Activated CD4-positive, alpha-beta T cell treated with anti-CD3 and anti-CD28 coated beads, Interleukin-2, amount 50 U/mL, for 16 hours (primary cell): ENCODE measurements at places on chromosomes 2 and 18.

- no peak for DNase-seq
Observed at GRCh38 chr2:2571301-2572150, 240.5 kb upstream of the MYT1L start.

- DNase-seq = no peak
Observed at GRCh38 chr2:236295481-236295880, 31.3 kb upstream of the ASB18 start.

DNA sequence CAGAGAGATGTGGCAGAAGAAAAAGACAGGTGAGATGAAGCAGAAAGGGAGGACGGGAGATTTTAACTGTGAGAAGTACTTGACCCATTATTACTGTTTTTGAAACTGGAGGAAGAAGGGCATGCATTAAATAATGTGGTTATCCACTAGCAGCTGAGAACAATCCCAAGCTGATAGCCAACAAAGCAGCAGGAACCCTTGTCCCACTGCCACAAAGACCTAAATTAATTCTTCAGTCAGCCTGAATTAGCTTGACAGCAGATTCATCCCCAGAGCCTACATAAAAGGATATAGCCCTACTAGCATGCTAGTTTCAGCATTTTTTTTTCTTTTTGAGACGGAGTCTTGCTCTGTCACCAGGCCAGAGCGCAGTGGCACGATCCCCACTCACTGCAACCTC is 19.5 kb upstream of the REG3A start:
- no peak for DNase-seq

DNA sequence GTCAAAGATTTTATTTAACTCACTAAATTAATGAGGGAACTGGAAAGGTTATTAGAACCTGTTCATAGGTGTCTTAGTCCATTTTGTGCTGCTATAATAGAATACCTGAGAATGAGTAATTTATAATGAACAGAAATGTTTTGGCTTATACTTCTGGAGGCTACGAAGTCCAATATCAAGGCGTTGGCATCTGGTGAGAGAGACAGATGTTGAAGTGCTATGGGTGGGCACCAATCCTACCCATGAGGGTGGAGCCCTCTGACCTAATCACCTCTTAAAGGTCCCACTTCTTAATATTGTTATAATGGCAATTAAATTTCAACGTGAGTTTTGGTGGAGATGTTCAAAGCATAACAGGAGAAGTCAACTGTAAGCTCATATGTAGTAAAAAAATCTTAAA is 5.1 kb downstream of the RPIA start:
- DNase-seq = no peak

DNA sequence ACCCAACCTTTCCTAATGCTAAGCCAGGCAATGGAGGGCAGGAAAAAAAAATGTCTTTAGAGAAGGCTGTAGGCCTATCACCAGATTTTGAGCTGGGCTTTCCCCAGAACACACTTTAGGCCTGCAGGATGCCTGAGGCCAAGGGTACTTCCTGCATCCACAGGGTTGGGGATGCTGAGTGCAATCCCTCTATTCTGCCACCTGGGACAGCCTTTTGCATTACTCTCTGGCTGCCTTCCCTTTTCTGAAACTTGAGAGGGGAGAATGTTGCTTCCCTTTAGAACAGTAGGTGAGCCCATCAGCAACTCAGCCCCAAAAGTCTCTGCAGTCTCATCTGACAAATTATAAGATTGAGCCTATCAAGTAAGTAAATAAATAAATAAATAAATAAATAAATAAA is 195.2 kb downstream of the SLC8A1 start:
- no peak for DNase-seq

- no peak for DNase-seq
Observed at GRCh38 chr2:48250474-48250844, 279.5 kb upstream of the STON1 start.

DNA sequence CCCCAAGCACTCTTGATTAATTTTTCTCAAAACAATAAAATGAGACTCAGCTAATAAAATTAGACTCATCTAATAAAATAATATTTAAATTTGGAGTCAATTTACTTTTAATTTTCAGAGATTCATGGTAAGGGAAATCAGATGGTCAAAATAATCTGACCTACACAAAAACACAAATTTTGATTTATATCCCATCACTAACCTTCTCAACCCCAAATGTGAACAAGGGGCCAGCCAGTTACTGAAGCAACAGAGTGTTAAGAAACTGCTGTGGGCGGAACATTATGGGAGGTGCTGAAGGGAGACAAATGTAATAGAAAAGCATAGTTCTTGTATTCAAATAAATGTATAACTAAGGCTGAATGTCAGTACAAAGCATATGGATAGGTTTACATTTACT is 28.5 kb upstream of the PPP3R1 start:
- DNase-seq = no peak

DNA sequence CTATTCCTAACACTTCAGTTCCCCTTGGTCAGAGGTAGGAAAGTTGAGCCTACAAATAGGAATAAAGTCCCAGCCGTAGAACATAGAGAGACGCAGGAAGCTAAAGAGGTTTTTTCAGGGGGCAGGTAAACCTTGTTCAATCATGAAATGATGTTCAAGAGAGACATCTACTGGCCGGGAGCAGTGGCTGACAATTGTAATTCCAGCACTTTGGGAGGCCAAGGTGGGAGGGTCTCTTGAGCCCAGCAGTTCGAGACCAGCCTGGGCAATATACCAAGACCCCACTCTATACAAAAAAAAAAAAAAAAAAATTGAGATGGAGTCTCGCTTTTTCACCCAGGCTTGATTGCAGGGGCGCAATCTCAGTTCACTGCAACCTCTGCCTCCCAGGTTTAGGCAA is 66.7 kb upstream of the DNAJC10 start:
- DNase-seq = no peak

GRCh38 chr2:11748018-11748860 is 1.8 kb downstream of the LPIN1 start:
- DNase-seq = peak; percentile 33

GRCh38 chr2:26088038-26088643 is 54.3 kb downstream of the RAB10 start:
- DNase-seq = peak; percentile 46

DNA sequence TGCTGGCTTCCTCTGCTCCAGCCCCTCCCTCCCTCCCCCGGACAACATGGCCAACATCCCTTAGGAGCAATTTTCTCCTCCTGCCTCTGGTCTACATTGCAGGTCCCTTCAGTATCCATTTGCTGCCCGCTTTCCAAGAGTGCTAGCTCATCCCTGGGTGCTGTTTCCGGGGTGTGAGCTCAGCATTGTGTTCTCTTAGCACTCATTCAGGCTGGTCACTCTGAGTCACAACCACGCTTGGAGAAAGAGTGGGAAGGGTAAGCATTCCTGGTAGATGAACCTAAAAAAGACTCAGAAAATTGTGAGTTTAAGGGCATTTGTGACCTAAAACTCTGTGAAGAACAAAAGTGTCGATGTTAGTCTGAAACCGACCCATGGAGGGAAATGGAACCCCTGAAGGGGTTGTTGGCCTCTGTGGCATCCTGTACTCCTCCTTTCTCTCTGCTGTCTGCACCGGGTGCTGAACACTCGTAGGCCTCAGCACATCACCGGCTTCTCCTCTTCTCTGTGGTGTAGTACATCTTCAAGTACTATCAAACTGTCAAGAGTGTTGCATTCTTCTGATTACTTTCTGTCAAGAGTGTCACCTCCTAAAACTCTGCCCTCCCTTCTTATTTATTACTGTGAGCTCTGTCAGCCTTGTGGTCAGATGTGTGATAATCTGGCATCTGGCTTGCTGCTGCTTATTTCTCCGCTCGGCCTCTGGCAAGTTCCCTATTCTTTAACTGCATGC is 73.0 kb downstream of the CTNNA2 start:
- no peak for DNase-seq

GRCh38 chr2:62933398-62933917 is 117.2 kb upstream of the OTX1 start:
- no peak for DNase-seq

DNA sequence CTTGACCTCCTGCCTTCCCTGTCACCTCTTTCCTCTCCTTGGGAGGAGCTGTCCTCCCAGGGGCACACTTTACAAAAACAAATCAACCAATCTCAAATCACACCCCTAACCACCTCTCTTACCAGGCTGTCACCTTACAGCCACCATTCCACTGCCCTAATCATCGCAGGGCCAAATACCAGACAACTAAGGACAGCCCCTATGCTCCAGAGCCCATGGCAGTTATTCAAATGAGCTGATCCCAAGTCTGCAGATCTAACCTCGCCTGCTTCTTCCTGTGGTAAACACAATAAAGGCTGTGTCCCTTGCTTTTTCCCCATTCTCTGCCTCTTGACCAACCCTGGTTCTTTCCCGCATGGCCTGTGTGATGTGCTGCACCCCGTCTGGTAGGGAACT is 154.2 kb upstream of the CNTNAP5 start:
- no peak for DNase-seq

- peak; percentile 36 for DNase-seq
Observed at GRCh38 chr2:32553829-32554432, 73.9 kb upstream of the TTC27 start.

GRCh38 chr2:7191932-7192331 is 274.7 kb downstream of the RNF144A start:
- no peak for DNase-seq

DNA sequence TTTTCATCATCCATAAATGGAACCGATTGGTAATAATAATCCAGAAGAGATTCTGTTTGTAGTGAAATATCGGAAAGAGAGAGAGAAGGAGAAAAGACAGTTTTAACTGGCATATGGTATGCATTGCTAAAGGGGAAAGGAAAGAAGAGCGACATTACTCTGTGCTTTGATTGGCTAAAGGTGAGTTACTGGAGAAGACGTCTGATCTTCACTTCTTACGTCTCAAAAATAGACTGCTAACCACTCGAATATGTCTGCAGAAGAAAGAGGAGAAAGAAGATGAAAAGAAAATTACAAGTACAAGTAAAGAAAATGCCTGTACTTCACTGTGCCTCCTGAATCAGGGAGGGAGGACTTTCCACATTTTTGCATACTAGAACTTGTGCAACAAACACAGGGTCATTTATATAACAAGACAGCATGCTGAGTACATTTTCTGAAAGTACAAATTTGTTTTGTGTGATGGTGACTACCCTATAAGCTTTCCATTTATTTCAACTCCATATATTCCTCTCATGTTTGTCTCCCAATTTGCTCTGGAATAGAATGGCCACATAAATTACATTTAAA is 787.2 kb downstream of the RNF144A start:
- no peak for DNase-seq

DNA sequence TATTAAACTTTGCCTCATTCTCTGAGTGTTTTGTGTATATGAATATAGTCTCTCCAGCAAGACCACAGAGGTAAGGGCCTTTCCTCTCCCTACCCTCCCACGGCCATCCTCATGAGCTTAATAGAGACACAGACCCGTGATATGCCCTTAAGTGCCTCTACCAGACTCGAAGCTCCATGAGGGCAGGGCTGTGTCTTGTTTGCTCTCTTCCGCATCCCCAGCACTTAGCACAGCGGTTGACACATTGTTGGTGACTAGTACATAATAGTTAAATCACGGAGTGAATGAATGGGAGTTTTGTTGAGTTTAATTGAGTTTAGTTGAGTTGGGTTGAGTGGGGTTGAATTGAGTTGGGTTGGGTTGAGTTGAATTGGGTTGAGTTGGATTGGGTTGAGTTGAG is 122.3 kb downstream of the ZFP36L2 start:
- no peak for DNase-seq

DNA sequence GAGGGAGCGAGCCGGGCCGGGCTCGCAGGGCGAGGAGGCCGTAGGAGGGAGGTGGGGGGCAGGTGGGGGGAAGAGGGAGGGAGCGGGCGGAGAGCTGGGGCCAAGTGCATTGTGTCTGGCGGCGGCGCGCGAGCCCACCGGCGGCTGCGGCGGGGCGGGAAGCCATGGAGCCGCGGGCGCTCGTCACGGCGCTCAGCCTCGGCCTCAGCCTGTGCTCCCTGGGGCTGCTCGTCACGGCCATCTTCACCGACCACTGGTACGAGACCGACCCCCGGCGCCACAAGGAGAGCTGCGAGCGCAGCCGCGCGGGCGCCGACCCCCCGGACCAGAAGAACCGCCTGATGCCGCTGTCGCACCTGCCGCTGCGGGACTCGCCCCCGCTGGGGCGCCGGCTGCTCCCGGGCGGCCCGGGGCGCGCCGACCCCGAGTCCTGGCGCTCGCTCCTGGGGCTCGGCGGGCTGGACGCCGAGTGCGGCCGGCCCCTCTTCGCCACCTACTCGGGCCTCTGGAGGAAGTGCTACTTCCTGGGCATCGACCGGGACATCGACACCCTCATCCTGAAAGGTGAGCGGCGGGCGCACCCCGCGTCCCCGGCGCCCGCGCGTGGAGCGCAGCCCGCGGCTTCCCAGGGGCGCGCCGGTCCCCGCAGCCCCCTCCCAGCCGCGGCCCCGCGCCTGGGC is at the start of gene TMEM178A:
TMEM178A (plus strand) TSS at position 107 of the 680 bp plus-strand sequence; CDS start at position 165, 58 bp downstream.
- no peak for DNase-seq

DNA sequence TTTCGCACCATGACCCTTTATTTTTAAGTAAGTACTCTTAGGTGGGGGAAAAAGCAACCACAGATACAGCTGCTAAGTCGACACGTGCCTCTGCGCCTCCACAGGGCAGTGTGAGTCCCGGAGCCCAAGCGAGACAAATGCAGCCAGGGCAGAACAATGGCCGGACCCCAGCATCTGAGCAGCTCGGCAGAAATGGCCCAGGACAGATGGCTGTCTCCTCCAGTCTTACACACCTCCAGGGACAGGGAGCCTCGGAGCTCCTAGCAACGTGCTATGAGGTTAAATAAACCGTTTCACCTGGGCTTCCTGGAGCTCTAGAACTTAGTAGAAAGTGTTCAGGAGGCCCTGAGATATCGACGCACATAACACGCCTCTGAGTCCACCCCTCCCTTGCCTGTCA is 47.3 kb upstream of the SALL3 start:
- DNase-seq = no peak

DNA sequence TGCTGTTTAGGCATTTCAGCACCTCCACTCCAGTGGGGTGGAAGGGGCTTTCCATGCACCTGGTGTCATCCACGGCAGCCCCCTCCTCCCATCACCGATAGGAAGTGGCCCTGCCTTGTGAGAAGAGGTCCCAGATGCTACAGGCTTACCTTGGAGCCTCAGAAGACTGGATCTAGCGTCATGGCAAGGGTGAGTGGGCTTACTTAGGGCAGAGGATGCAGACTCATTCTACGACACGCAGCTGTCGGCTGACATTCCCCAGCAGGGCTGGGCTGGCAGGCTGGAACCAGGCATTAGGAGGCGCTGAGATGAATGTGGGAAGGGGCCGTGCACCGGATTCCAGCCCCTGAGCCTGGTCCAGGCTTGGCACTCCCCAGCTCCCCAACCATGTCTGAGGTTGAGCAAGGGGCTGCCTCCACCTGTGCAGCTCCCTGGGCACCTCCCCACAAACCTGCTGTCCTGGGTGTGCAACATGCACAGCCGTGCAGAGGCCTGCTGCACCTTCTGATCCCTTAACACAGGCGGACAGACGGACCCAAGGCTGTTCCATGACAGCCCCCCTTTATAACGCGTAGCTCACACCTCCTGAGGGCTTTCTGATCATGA is 1.7 kb upstream of the PRLH start:
- no peak for DNase-seq
